ENCODE measurements at places on chromosomes 13 and 19. TPM values are rescaled to one million over a fixed set of nuclear protein-coding genes. Genes with fewer than 3 reads are reported as not detected.

GRCh38 chr19:55498246-55498840 is 10.1 kb downstream of the SSC5D start:
- DNase-seq: no peak

Gene DLL3
- polyA plus RNA-seq: 0.51 TPM

DNA sequence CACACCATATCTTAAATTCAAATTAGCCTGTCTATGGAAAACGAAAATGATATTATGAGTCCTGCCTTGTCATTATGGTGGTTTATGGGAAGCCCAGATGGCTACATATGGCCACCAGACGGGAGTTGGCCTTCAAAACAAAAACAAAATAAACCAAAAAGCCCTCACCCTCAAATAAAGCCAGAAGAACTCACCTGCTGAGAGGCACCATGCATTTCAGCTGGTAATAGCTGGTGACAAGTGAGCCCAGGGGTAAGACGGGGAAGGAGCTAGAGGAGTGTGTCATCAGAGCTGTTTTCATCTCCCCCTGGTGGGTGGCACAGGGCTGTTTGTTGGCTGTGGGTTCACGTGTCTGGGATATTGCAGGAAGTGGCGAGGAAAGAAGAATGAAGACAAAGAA is 152.9 kb downstream of the EFNB2 start:
- DNase-seq: no peak

DNA sequence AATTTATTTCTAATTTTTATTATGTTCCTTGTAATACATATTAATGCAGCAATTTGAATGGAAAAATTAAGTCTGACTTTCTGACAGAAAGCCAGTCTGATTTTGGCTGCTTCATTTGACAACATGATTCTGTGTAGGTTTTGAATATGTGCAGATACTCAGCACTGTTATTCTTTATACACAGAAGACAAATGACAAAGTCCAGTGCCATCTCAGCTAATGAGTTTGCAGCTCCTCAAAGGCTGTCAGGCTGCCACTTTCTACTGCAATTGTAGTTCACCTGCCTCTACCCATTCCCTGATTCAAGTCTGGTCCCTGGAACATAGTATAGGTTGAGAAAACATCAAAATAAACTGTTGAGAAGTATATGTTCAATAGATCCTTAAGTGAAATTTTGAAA is 2.9 kb upstream of the CHAMP1 start:
- DNase-seq: no peak

DNA sequence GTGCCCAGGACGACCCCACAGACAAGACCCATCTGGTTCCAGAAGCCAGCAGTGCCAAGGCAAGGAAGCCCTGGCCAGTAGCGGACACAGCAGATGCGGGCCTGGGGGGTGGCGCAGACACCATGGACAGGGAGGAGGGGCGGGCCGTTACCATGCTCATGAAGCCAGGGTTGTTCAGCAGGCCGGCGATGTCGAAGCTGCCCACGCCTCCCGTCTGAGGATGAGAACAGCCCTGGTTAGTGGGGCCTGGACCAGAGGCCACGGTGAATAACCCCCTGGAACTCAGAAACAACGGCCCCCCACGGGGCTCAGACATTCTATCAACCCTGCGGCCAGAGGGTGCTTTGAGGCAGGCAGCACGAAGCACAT is 21.5 kb upstream of the SLC39A3 start:
- no peak for DNase-seq

DNA sequence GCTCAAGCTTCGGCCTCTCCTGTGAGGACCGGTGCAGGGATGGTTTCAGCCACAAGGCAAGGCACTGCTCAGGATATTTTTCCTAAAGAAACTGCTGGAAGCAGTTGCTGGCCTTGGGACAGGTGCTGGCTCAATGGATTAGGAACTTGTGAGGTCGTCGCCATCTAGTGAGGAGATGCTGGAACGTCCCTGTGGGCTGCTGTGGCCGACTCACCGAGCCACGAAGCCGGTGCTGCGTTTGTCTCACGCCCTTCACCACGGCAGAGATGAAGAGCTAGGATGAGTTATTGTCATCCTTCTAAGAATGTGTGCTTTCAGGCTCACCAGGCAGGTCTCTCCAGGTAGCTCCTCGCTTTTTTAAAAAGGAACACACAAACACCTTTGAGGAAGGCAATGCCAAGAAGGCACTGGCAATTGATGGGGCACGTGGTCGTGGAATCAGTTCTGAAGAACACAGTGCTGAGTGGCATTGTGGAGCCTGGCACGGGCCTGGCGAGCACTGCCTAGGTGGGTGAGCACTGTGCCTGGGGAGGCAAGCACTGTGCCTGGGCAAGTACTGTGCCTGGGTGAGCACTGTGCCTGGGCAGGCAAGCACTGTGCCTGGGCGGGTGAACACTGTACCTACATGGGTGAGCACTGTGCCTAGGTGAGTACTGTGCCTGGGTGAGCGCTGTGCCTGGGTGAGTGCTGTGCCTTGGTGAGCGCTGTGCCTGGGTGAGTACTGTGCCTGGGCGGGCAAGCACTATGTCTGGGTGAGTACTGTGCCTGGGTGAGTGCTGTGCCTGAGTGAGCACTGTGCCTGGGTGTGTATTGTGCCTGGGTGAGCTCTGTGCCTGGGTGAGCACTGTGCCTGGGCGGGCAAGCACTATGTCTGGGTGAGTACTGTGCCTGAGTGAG is 140.4 kb downstream of the TEX29 start:
- DNase-seq: peak; percentile 10

Gene CFD
- polyA plus RNA-seq: 2.2 TPM

DNA sequence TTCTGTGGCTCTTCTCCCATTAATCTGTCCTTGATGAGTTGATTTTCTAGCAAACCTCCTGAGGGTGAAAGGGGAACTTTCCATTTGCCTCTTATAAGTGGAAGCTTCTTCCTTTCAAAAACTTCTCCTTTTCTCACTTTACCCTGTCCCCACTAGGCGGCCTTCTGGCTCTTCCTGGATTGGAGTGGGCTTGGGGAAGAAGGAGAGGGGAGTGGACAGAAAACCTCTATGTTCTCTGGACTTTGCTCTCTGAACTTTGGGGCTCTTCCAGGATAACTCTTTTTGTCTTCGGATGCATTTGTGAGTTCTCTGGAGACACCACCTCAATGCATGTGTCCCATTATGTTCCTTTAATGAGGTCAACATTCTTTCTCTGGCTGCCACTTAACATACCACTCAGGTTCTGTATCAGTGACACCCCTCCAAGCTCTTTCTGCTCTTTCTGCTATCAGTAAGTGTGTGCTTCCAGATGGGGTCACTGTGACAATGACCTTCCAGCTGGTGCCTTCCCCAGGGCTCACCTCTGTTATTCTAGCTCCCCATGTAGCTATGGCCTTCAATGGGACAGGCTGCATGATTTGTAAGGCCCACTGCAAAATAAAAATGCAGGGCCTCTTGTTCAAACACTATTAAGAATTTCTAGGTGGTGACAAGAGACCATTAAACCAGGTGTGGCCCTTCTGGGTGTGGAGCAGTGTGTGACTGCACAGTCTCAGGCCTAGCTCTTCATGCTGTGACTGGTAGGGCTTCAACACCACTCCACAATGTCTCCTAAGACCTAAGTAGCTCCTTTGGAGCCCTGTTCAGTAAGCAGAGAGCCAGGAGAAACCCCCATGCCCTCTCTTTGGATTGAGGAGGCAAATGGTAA is 389.2 kb downstream of the EFNB2 start:
- DNase-seq: no peak

DNA sequence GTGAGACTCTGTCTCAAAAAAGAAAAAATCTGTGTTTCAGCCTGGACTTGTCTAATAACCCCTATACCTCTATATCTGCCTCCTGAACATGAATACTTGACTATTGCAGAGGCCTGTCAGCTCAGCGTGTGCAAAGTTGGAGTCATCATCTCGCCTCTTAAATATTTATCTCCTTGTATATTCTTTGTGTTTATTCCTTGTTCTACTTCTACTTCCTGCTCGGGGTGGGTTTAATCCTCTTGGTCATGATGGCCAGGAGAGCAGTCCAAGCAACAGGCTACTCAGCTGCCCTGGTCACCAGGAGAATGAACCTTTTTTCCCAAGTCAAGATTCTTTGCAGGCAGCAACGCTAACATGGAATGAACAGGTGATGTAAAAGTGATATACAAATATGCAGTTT is 119.1 kb downstream of the PCCA start:
- DNase-seq: no peak

GRCh38 chr13:45393941-45394570 is 24.1 kb downstream of the SLC25A30 start:
- DNase-seq: no peak

- DNase-seq: no peak
These were observed 43.9 kb downstream of the TNFSF13B start for GRCh38 chr13:108313382-108313781.

DNA sequence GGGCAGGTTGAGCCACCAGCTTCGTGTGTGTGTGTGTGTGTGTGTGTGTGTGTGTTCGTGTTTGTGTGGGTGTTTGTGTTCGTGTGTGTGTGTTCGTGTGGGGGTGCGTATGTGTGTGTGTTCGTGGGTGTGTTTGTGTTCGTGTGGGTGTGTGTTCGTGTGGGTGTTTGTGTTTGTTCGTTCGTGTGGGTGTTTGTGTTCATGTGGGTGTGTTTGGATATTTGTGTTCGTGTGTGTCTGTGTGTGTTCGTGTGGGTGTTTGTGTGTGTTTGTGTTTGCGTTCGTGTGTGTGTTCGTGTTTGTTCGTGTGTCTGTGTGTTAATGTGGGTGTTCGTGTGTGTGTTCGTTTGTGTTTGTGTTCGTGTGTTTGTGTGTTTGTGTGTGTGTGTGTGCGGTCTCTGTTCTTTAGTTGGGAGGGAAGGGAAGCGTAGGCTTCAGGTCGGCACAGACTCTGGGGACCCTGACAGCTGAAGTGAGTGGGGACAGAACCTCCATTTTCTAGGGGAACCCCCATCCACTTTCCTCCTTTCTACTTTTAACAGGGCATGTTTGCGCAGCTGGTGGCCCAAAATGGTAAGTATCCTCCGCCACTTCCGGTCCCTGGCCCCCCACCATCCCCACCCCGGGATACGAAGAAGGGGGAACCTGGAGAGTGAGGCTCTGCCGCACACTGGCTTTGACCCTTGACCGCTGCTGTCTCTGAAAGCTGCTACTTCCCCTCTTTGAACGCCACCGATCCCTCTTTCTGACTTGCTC is 1.6 kb downstream of the TNFSF9 start:
- DNase-seq: no peak

DNA sequence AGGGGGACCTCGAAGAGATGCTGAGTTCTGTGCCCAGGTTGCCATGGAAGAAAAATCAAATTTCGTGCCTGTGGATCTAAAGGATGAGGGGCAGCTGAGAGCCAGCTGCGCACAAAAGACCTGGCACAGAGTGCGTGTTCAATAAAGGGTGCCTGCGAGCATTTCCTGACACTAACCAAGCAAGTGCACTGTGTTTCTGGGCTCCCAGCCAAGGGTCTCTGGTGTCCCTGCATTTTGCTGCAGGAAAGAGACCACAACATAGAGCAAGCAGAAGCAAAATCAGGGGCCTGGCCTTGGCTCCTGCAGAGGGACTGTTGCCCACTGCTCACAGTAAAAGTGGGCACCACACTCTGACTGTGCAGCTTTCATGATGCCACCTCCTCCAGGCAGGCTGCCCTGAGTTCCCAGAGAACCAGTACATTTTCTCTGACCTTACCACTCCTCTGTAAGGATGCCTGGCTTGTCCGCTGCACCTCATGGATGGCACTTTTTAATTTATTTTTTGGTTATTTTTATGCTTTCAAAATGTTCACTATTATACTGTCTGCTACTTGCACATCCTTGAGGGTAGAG is 70.8 kb upstream of the GPR12 start:
- no peak for DNase-seq

DNA sequence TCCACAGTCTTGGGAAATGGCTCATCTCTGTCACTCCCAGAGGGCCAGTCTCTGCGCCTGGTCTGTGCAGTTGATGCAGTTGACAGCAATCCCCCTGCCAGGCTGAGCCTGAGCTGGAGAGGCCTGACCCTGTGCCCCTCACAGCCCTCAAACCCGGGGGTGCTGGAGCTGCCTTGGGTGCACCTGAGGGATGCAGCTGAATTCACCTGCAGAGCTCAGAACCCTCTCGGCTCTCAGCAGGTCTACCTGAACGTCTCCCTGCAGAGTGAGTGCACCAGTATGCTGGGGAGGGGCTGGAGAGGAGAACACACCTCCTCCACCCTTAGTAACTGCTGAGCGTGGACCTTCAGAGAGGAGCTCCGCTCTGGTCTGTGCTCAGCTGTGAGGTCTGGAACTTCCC is 2.3 kb downstream of the SIGLEC9 start:
- no peak for DNase-seq

- DNase-seq: no peak
These were observed 606.5 kb downstream of the UQCRFS1 start for GRCh38 chr19:28606269-28607032.

Gene PDX1
- not detected for polyA plus RNA-seq

GRCh38 chr19:57992841-57993240 is 9.8 kb downstream of the ZNF606 start:
- no peak for DNase-seq

DNA sequence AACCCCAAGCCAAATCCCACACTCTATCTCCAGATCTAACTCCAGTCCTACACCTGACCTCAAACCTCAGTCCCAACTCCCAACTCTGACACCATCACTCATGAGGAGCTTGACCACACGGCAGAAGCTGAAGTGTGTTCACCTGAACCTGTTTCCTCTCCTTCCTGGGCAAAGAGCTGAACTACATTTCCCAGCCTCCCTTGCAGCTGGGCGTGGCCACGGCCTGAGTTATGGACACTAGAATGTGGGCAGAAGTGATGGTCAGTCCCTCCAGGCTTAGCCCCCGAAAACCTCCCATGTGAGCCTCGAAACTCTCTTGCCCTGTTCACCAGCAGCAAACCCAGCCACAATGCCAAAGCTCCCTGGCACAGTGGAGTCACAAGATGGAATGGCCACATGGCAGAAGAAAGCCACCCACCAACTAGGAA is 19.5 kb upstream of the MEIS3 start:
- no peak for DNase-seq

Gene ZNF563
- polyA plus RNA-seq: 5.7 TPM

- DNase-seq: no peak
These were observed 27.2 kb upstream of the CBY2 start for GRCh38 chr13:45674908-45675307.

DNA sequence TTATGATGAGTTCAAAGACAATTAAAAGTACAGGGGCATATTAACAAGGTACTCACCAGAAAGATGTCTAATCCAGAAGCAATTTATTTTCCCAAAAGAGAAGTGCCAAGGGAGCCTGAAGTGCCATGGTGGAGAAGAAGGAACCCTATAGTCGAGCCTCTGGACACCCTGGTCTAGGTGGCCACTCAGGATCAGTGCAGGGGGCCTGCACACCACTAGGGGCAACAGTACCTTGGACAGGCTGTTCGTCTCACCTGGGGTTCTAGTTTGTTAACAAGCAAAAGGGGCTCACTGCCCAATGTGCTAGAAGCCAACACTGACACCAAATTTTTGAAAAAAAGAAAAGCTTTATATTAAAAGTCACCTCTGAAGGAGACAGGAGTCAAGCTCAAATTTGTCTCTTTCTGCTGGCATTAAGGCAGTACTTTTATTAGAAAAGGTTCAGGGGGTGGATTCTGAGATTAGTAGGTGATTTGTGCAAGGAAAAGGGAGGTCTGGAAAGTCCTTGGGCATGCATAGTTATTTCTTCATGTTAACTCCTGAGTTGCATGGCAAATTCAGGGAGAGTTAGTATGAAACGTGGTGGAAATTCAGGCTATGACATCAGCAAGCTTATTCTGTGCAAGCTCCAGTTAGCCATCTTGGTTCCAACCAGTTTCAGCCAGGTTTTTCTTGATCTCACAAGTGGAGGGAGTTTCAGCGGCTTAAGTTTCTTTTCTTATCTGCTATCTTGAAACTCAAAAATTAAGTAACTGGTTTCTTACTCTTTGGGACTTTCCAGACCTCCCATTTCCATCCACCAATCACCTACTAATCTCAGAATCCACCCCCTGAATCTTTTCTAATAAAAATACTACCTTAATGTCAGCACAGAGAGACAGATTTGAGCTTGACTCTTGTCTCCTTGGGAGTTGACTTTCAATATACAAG is 884 bp upstream of the CBY2 start:
- no peak for DNase-seq

Data from left renal cortex interstitium (tissue), 4 donors.